Activated CD4-positive, alpha-beta T cell treated with anti-CD3 and anti-CD28 coated beads for 4 hours (primary cell): ENCODE measurements at places on chromosomes 16 and 17.

- DNase-seq: no peak
These were observed 319.0 kb upstream of the C16orf82 start for GRCh38 chr16:26747760-26748159.

GRCh38 chr17:56577190-56577842 is 16.2 kb upstream of the NOG start:
- DNase-seq: no peak

DNA sequence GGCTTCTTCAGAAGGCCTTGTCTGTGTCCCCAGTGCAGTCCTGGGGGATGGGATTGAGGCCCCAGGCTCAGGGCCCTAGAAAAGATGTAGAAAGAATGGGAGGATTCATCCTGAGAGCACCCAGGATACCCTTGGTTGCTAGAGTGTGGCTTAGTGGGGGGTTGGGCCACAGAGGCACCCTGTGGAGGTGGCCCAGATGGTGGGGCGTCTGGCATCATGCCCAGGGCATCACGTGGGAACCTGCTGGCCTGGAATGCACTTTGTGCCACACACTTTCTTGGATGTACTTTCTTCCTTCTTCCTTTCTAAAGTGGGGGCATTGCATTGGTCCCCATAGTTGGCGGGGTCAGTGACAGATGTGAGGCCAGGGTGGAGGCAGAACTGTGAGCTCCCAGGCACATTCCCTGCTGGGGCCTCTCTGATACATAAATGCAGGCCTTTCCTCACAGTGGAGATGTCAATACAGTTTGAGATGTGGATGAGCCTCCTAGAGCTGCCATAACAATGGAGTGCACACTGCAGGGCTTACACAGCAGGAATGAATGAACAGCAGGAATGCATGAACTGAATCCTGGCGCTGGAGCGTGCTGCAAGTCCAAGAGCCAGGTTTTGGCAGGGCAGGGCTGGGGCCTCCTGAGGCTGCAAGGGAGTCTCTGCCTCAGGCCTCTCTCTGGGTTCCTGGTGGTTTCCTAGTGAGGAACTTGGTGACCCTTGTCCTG is 43.3 kb downstream of the MGAT5B start:
- no peak for DNase-seq

DNA sequence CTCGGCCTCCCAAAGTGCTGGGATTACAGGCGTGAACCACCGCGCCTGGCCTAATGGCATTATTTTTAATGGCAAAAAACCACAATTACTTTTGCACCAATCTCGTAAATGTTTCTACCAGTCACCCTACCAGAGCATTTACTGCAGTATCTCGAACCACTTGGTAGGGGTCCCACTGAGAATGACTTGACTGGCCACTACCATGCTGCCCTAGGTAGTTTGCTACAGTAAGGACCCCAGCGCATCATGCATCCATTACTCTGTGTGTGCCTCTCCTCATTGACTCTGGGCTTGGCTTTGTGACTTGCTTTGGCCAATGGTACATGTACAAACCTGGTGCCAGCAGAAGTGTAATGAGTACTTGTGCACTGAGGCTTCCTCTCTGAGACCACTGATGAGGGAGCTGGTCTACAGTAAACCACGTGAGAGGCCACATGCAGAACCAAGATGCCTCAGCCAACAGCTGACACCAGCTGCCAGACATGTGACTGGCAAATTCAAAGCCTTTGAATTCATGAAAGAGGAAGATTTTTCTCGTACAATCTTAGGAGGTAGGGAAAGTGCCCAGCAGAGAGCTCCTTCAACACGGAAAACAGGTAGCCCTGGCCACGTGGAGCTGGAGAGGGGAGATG is 421.7 kb upstream of the C16orf82 start:
- DNase-seq: no peak

- no peak for DNase-seq
These were observed 15.0 kb upstream of the USP32 start for GRCh38 chr17:60406887-60407286.

GRCh38 chr16:12936391-12936790 is 35.0 kb downstream of the SHISA9 start:
- no peak for DNase-seq

- DNase-seq: no peak
These were observed 5.0 kb upstream of the SLC38A8 start for GRCh38 chr16:84047626-84048025.

DNA sequence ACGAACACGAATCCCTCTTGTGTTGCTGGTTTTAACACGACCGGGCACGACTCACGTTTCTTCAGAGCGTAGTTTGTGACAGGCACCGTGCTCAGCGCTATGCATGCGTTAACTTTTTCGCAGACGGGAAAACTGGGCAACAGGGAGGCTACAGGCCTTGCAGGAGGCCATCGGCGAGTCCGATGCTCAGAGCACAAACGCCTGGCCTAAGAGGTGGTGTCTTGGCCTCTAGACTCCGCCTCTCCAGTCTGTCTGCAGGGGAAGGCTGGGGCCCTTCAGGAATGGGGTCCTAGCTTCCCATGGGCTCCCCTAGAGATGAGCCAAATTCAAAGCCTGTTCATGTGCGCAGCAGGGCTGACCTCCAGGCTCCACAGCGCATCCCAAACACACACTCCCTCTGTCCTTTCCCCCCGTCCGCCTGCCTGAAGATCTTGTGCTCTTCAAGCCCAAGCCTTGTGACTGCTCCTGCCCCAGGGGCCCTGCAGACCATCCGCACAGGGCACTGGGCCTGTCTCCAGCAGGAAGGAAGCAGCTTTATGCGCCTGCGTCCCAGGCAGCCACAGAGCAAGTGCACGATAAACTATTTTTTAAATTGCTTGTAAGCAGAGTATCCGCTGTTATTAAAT is 3.1 kb downstream of the CLCN7 start:
- DNase-seq: no peak

- DNase-seq: no peak
These were observed 20.3 kb downstream of the GPR142 start for GRCh38 chr17:74387365-74388218.

DNA sequence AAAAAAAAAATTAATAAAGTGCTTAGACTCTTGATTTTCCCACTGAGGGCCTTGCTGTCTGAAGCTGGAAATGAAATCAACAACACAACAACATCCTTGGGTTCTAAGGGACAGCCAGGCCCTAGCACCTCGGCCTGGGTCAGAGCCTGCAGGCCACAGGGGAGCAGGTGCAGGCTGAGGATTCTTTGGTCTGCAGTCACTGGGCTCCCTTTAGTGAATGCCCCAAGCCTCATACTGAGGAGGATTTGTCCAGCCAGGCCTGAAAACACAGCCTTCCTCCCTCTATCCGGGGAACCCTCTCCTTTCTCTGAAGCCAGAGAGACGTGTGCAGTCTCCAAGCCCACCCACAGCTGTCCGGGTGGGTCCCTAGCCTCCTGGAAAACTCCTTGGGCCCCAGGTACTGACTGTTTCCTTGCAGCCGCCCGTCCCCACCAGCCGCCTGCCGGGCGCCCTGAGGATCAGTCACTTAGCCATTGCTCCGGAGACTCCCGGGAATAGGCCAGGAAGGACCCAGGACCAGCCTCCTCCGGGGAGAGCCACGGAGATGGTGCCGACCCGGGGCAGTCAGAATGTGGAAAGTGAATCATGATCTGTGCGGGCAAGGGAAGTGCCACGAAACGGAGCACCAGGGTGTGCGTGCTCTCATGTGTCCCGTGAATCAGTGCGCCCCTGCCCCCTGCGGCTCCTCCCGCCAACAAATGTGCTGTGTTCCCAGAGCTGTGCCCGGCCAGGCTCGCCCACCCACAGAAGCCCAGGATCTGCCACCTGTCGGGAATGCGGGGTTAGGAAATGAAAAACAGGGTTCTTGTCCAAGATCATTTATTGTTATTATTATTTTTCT is 91.0 kb downstream of the RTN4RL1 start:
- no peak for DNase-seq

DNA sequence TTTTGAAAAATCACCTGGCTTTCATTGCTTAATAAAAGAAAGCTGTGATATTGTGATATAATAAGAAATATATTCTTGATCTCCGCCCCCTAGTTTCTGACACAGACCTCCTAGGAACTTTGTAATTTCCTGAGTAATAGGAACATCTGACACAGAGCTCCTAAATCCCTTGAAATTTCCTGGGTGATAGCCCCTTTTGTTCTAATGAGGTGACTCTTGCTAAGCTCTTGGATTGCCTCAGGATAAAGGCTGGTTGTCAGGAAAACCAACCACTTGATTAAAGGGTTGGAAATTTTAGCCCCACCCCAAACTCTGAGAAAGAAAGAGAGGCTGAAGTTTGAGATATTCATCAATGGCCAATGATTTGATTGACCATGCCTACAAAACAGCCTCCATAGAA is 326.4 kb upstream of the KIF2B start:
- DNase-seq: no peak

DNA sequence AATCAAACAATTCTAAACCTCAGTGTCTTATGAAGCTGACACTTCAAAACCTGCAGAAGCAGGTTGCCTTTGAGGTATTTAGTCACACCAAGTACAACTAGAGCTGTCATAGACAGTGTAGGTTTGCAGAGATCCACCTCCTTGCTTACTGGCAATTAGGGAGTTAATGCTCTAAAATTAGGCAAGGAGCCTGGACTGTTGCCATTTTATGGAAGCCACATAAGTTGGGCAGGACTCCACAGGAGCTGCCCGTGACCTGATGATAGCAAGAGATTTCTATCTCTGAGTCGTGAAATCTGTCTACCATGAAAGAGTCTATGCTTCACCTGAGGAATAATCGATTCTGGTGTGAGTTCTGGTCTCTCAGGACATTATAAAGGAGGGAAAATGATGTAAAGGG is 8.9 kb downstream of the EME1 start:
- DNase-seq: no peak

- no peak for DNase-seq
These were observed 93.5 kb downstream of the CACNG1 start for GRCh38 chr17:67137860-67138259.

DNA sequence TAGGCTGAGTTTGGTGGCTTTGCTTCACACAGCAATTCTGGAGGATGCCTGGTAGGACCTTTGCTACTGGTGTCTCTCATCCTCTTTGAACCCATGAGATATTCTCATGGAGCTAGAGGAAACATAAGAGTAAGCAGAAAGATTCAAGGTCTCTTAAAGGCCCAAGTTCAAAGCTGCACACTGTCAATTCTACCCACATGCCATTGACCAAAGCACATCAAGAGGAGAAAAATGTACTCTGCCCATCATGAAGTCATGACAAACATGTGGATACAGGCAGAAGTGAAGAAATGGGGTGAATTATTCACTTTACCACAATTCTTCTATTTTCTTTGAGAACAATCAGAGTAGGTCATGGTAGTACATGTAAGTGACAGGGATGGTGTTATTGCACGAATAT is 13.1 kb downstream of the SKA2 start:
- DNase-seq: no peak

DNA sequence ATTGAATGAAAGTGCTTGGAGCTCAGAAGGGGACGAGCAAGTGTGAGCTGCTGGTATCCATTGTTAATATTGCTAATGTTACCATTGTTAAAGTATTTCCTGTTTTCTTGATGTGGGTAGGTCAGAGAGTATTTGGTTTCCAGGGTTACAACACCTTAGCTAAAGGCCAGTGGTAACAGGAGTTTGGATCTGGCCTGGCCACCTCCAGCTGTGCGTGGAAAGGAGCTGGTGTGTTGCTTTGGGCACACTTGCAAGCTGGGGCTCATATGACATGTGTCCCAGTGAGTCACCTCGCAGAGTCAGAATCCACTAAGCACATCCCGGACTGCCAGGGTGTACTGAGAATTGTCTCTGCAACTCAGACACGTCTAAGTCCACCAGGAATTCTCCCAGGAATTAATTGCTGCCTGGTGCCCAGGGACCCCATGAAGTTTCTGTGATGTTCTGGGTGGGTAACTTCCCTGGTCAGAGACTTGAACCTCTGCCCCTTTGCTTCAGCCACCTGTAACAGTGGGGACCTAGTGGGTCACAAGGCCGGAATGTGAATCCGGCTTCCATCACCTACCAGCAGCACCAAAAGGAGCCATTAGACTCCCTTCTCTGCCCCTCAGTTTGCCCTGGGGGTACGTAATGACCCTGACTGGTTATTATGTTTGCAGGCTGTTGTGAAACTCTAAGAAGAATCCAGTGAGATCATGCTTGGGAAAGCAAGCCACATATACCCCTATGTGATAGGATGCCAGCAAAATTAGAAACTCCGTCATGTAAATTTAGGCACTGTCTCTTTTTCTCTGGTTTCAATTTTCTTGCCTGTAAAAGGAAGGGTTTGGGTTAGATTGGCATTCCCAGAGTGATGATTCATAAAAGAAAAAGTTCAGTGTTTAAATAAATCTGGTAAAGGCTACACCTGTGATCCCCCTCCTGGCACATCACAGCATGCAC is 12.8 kb downstream of the SLC6A2 start:
- no peak for DNase-seq

DNA sequence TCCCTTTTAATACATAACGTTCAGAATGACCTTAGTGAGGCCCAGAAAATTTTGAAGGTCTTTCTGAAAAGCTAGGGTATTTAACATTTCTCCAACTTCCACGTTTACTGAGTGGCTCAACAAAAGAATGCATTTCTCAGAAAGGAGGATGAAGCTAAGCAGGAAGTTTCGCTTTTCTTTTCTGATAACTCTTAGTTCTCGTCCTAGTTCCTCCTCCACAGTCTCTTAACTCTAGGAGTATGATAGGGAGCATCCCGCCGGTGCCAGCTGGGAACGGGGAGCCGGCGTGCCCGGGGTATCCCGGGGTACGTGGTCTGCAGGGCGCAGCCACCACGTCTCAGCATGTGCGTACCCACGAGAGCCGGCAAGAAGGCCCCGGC is 363 bp downstream of the KARS1 start:
- DNase-seq: no peak

DNA sequence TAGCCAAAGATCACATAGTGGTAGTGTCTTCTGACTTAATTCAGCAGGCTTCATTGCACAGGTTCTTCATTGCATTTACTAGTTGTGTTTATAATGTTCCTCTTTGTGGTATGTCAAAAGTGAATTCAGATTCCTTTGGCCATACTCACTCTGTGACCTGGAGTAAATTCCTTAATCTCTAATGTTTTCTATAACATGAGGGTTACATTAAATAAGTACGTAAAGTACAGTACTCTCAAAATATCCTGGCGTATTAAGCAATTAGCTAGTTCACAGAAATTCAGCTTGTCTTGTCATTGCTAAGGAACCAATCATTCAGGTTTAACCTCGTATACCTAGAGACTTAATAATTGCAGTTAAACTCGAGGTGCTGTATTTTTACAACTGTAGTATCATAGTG is 4.2 kb downstream of the RPS6KB1 start:
- DNase-seq: no peak

- peak; percentile 54 for DNase-seq
These were observed 2.4 kb upstream of the USP36 start for GRCh38 chr17:78842881-78843565.

- no peak for DNase-seq
These were observed 3.7 kb downstream of the CHST5 start for GRCh38 chr16:75532142-75532765.

GRCh38 chr17:68326681-68327080 is 35.4 kb downstream of the ARSG start:
- no peak for DNase-seq

DNA sequence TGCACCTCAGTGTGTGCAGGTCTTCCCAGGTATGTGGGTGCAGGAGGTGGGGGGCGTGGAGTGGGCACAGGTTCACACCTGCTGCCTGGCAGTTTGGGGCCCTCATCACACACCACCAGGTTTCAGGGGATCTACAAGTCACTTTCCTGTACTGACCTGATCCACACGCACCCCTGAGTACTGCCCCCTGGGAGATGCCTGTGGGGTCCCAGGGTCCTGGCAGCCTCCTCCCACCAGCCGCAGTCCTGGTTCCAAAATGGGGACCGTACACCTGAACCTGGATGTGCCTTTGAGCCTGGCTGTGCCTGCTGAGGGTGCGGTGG is 25.9 kb downstream of the RNF213 start:
- no peak for DNase-seq

- DNase-seq: no peak
These were observed 8.7 kb downstream of the NUP88 start for GRCh38 chr17:5410594-5411272.
